NCI-H187 treated with DMSO at 0.1 percent for 48 hours (cell line): ENCODE measurements at places on chromosomes 5 and 9.

DNA sequence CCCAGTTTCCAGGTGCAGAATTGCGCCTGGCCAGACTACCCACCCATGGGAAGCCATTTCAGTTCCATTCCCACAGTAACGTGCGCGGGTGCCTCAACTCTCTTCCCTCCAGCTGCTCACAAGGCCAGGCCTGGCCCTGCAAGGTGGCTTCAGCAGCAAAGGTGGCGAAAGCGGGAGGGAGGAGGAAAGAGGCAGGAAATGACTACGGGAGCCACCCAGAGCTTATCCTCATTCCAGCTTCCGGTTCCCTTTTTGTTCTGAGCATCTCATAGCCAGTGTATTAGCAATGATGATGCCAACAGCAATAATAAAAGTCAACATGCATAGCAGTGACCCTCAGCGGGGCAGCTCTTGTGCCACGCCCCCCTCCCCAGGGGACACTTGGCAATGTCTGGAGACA, 101.5 kb upstream of the BOD1 start:
- no peak for DNase-seq

GRCh38 chr5:41722359-41722950, 147.8 kb downstream of the OXCT1 start:
- no peak for DNase-seq

DNA sequence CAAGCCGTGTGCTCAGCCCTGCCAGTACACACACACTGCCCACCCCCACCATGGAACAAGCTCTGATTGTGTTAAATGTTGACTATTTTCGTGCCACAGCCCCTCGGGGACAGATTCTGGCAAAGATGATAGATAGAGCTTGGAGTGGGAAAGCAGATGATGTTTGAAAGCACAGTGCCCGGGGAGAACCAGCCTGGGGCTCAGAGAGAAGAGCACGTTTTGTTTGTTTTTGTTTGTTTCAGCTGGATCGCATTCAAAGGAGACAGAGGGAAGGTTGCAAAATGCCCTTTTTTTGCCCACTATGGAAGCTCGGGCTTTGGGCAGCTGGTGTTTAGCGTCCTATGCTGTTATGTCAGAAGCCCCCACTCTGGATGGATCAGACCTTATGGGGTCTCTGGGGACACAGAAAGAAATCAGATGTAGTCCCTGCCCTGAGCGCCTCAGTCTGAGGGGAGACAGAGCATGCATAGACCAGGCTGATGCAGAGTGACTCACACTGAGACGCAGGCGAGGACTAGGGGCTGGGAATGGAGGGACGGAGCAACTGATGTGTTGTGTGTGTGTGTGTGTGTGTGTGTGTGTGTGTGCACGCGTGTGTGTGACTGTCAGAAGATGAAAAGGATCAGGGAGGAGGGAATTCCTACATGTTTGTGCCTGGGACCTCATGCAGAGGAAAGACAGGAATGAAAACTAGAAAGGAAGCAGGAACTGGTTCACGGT, 229.7 kb downstream of the MELK start:
- no peak for DNase-seq

DNA sequence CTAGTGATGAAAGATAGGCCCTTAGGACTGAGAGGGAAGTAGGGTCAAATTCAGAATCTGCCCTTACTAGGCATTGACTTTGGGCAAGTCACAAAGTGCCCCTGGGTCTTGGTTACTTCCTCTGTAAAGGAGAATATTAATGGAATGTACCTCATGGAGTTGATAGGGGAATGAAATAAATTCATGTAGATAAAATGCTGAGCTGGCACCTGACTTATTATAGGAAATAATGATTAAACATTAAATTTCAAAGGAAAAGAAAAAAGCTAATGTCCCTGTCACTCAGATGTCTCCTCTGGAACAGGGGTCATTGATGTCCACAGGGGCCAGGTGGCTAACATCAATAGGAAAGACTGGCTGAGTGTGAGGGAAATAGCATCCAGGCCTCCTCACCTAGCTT, 321.4 kb downstream of the TRIM32 start:
- no peak for DNase-seq

DNA sequence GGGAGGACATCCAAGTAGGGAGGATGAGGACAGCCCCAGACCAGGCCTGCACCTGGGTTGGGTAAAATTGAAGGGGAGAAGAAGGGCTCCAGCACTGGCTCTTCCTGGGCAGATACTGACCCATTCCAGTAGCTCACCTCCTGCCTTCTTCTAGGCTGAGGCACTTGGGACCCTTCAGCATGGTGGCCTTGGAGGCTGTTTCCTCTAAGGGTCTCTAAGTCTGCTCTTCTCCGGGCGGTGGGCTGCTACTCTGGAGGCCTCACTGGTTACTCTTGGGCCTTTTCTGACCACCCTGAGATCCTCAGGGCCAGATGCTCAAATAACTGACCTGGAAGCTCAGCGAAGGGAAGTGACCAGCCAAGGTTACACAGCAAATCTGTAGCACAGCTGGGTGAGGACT, 2.8 kb upstream of the TIFAB start:
- no peak for DNase-seq

- DNase-seq = no peak
These were observed 46.4 kb upstream of the APC start for GRCh38 chr5:112691339-112691680.

DNA sequence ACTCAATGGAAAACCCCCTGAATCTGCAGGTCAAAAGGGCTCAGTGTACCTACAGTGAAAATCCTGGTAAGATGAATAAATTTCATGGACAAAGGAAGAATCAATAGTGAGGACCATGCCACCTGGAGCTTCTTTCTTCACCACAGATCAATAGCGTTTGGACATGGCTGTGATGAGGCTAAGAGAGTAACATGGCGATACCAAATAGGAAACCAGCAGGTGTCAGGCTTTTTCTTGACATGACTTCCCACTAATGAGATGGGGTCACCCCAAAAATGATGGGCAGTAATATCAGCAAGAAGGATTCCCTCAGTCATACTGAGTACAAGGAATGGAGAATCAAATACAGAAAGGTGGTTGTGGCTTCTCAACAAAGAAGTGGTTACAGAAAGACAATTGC, 208.5 kb upstream of the PLPPR1 start:
- DNase-seq = no peak

- DNase-seq = no peak
These were observed 226.4 kb downstream of the DCP2 start for GRCh38 chr5:113202746-113203716.

DNA sequence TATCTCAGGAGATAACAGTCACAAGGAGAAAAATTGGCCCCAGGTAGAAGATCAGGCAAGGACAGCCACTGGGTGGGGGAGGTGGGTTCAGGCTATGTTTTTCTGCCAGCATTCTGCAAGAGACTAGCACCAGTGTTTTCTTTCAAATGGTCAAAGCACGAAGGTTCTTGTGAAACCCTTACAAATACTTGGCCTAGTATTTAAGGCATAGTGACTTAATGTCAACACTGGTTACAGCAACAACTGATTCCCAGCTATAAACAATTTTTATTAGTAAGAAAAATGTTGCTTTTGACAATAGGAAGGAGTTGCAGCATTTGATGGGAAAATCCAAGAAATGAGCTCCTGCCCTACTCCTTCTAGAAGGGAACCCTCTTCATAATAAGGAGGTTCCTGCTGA, 349.6 kb downstream of the SLIT3 start:
- DNase-seq = no peak

DNA sequence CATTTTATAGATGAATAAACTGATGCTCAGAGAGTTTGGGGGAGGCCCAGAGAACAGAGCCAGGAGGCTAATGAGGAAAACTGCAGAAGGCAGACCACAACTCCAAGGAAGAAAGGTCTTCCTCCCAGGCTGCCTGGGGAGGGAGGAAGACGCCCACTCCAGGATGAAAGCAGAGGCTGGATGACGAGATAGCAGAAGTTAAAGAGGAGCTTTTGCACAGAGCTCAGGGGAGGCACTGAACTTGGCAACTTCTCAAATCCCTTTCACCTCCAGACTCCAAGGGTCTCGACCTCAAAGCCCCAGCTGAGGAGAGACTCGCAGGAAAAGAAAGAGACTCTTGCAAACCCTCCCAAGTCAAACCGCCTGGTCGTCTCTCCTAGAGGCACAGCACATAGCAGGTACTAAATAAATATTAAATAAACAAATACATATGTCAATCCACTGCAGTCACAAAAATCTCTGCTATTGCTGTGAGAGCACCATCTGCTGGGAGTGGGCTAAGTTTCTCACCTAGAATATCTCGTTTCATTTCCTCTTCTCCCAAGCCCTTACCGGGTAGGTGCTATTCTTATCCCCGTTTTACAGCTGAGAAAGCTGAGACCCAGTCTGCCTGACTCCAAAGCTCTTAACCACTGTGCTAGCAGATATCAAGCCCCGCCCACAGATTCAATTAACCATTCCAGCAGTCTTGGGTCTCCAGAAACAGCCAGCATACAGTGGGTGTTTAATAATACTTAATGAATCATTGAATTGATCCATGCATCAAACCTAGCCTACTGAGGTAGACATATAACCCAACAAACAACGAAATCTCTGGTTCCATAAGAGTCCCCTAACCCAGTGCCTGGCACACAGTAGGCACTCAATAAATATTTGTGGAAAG, 97.8 kb upstream of the HAND1 start:
- no peak for DNase-seq

- DNase-seq = no peak
These were observed 576.7 kb upstream of the ADAMTS16 start for GRCh38 chr5:4563400-4563799.
